Iris pigment epithelial cell (primary cell): ENCODE measurements at places on chromosomes 2 and 18.

- DNase-seq = no peak
These were observed 53.3 kb downstream of the IL1R2 start for GRCh38 chr2:102044967-102045489.

DNA sequence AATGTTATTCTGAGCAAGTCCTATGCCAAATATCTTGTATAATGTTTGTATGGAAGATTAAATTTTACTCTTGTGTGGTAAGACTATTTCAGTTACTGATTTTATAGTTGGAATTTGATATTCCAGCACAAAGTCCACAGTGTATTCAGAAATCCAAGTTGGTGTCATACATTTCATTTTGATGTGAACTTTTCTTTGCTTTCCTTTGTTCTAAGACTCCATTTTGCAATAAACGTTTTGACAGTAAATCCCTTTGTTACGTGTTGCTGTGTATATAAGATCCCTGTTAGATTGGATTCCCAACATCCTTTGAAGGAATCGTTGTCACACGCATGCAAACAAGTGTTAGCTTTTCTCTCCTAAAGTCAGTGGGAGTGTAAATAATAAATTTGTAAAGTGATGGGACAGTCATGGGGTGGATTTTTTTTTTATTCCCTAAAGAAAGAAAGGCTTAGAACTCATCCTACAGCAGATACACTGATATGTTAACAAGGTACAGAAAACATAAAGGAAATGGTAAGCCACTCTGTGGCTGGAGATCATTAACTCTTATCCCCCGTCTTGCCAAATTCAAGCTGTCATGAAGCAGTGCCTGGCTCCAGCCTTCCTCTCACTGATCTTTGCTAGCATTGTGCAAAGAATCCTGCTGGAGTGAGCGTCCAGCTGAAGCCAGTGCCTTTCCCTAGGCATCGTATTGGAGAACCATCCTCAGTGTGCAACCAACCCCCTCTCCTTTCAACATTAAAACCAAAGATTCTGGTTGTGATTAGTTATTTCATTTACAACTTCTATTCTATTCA is 127.6 kb upstream of the CDCA7 start:
- DNase-seq = no peak

DNA sequence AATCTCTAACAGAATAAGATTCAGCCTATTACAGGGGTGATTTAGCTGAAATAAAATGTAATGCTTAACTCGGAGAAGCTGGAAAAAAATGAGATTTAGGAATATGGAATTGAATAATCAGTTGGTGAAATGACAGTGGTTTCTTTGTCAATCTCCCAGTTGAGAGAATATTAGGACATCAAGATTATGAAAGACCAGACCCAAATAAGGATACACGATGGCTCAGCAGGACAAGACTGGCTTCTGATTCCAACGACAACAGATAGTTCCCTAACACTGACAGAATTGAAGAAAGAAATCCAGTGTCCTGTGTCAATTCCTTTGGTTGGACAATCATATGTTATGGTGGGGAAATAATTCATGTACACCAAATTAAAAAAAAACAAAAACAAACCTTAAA is 55.8 kb downstream of the HRH4 start:
- no peak for DNase-seq

DNA sequence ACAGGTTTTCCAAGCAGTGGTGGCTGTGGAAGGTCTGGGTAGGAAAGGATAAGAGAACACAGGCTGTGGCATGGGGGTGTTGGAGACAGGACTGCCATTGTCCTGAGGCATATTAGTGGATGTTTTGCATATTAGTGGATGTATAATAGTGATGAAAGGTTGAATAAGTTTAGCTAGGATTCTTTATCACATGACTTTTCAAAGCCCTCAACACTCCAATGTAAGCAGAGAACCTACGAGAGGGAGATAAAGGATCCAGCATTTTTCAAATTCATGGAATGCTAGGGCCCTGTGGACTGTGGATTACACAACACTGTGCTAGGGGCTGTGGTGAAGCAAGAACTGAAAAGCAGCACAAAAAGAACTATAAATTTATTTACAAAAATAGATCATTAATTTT is 63.2 kb downstream of the POLE4 start:
- DNase-seq = peak; percentile 74

DNA sequence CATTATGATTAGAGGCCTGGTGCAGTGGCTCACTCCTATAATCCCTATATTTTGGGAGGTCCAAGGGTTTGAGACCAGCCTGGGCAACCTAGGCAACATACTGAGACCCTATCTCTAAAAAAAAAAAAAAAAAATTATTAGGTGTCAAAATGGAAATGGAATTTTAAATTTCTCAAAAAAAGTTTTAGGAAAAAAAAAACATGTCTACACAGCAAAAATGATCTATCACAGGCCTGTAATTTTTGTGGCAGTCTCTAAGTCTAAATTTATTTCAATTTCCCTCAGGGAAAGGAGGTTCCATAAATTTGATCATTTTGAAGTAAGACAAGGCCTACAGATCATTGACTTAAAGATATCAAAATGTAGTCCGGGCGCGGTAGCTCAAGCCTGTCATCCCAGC is 16.3 kb downstream of the MRPL44 start:
- DNase-seq = no peak

- no peak for DNase-seq
These were observed 15.3 kb downstream of the CTDP1 start for GRCh38 chr18:79694895-79695213.

GRCh38 chr18:67411116-67411515 is 105.4 kb downstream of the DSEL start:
- DNase-seq = no peak

DNA sequence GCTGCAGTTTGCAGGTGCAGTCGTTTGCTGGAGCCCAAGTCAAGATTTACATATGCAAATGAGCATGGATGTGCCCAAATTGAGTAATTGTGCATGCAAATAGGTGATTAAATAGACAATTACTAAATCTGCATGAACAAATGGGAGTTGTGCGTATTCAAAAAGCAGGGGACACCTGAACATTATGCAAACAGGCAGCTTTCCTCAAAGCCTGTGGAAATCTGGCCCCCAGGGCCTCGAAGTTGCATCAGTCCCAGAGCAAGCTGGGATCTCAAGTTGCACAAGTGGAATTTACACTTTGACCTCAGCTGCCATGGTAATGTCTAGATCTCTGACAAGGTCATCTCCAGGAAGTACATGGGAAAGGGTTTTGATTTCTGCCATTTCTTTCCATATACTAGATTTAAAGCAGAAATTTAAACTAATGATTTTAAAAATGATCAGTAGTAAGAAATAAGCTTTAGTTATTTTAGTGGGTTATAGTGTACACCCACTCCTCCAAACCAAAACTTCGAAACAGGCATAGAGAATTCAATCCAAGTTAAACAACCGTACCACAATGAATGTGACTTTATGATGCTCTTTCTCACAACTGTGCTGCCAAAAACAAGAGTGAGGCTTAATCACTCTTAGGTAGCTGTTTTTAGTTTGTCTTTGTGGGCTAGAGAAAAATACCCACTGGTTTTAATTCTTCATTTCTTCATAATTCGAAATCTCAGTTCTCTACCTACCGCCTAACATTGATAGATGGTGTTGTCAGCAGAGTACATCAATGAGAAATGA is 110.7 kb downstream of the RND3 start:
- DNase-seq = peak; percentile 66

DNA sequence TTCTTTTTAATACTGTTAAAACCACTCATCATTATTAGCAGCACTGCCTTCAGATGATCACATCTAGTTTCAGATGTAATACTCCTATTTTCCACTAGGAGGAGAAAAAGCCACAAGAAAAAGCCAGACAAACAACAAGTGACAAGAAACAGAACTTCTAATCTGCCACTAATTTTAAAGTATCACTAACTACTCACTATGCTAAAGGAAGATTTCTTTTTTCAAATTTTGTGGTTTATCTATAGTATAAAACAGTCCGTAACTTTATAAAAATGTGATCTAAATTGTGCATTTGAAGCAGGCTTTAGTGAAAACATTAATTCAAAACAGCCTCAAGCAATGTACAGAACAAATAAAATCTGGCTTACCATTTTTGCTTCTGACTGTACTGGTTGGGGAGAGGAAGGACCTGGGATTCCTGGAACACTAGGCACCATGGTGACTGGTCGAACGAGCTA is 56.8 kb downstream of the ATF2 start:
- DNase-seq = peak; percentile 57

DNA sequence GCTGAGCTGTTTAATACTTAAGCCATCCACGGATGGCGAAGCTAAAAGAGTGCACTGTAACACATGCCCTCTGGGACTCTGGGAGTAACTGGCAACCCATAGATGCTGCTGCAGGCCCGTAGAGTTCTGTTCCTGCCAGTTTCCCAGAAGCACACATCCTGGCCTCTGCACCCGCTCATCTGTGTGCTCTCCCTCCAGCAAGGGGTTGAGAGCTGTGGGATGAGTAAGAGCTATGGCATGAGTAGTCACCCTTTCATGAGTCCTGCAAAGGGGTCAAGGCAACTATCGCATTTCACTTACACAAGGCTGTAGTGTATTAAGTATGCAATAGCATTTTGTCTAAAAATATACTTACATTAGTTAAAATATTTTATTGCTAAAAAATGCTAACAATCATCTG is 1341.8 kb upstream of the NXPH2 start:
- peak; percentile 31 for DNase-seq

- DNase-seq = peak; percentile 4
These were observed 33.5 kb upstream of the IL37 start for GRCh38 chr2:112877423-112877822.

- no peak for DNase-seq
These were observed 192.0 kb downstream of the MTX2 start for GRCh38 chr2:176461098-176461808.

DNA sequence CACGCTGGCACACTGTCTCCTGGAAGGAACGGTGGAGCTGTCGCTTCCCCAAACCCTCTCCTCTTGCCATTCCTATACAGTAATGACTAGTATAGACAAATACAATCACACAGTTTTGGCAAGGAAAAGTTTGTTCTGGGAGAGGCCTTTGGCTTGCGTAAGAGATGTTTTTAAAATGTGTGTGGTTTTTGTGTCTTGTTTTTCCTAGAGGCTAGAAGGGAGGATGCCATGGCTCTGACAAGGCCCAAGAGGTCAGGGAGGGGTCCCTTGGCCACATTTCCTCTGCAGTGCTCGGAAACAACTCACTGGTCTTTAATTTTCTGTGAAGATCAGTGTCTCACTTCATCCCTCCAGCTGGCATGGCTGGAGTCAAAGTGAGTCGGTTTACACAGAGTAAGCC is 195.9 kb downstream of the SH3RF3 start:
- DNase-seq = peak; percentile 99

- no peak for DNase-seq
These were observed 165.3 kb downstream of the GALNT1 start for GRCh38 chr18:35746826-35747339.

- no peak for DNase-seq
These were observed 369.1 kb downstream of the EIPR1 start for GRCh38 chr2:3008561-3008960.

DNA sequence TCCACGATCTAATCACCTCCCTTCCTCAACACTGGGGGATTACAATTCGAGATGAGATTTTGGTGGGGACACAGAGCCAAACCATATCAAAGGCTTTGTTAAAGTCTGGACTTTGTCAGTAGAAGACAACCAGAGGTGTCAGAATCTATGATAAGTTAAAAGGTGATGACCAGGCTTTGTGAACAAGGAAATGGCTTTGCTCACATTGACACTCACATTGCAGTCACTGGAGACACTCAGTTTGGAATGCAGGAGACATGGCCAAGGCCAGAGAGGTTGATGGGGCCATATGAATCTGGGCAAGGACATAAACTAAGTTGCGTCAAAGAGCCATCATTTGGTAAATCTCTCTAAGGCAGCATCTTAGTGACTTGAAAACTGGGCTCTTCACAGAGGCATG is 678.2 kb upstream of the FSHR start:
- no peak for DNase-seq

GRCh38 chr2:9108210-9108967 is 98.2 kb upstream of the ASAP2 start:
- no peak for DNase-seq

- DNase-seq = no peak
These were observed 46.9 kb upstream of the SPATS2L start for GRCh38 chr2:200259577-200259957.

DNA sequence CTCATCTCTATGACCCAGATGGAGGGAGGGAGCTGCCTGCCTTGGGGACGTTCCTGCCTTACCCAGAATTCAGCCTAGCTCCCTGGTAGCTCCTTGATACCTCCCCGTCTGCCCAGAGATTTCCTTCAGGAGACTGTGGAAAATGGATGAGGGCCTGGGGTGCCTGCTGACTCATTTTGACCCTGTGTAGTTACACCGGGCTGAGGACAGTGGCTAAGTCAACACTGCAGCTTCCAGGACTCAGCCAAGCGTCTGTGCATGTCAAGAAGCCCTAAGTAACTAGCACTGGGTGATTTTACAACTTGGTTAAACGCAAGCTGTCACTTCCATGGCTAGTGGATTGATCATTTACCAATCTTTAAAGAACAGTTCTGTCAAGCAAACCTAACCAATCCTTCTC is 23.3 kb upstream of the EPAS1 start:
- DNase-seq = no peak

GRCh38 chr2:239386001-239386670 is 14.7 kb downstream of the HDAC4 start:
- DNase-seq = no peak

DNA sequence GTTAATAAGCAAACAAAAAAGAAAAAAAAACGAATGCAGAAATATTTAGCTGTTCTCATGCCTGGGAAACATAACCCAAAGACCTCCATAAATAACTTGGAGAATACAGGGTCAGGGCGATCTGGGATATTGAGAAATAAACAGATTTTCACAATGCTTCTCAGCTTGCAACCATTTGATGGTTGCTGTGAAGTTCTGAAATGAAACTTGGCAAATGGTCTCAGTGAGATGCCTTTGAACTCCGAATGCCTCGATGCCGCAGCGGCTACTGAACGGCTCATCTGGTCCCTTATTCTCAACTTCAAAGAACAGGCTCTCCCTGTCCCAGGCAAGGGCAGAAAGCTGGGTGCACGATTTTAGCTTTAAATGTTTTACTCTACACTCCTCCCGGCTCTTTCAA is 78.1 kb downstream of the ZNF516 start:
- DNase-seq = peak; percentile 84
